ENCODE measurements at places on chromosomes 7 and 10. TPM values are rescaled to one million over a fixed set of nuclear protein-coding genes. Genes with fewer than 3 reads are reported as not detected.

The LGI1 gene
- total RNA-seq = 0.08 TPM

The UPK3BL2 gene
- not detected for total RNA-seq

- DNase-seq = no peak
These were observed 127.7 kb downstream of the JAZF1 start for GRCh38 chr7:28052933-28053332.

The NUTM2E gene
- total RNA-seq = not detected

DNA sequence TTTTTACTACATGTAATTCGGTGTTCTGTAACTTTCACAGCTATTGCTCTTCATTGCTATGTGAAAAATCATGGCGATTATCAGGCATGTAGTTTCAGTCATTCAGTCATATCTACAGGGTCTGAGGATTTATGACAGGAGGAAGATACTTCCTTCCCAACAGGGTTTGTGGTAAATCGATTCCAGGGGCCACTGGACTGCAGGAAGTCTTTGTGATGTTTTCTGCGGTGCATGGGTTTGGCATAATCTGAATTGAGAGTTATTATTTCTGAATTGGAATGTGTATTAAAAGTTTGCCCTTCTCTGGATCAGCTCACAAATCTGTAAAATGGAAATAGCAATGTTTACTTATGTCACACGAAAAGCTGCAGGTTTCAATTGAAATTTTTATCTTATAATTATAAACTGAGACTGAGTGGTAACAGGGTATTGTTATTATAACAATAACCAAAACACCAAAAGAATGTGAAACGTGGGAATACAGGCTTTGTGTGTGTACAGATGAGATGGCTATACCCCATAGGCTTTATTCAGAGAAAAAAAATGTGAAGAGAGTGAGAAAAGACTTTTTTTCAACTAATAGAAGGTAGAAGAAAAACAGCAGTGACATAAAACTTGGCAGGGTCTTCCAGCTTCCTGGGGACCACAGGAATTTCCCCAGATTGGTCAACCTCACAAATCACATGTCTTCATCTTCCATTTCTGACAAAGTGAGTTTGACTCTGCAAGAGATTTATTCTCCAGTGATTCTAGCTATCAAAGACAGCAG is 307.7 kb upstream of the NFE2L3 start:
- no peak for DNase-seq

- DNase-seq = no peak
These were observed 570.8 kb upstream of the MGMT start for GRCh38 chr10:128896116-128896795.

DNA sequence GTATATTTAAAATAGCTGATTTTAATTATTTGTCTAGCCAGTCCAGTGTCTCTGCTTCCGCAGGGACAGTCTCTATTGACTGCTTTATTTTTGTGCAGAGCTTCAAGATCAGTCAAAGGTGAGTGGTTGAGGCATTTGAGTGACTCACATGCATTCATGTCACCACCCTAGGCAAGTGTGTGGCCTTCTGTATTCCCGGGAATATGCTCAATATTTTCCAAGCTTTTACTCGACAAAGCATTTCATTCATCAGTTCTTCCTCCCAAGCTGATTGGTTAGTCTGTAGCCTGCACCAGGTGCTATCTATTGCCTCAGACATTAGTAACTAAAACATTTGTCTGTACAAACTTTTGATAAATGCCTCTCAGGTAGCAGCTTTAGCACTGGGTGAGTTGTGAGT is 471.5 kb upstream of the NRG3 start:
- no peak for DNase-seq

DNA sequence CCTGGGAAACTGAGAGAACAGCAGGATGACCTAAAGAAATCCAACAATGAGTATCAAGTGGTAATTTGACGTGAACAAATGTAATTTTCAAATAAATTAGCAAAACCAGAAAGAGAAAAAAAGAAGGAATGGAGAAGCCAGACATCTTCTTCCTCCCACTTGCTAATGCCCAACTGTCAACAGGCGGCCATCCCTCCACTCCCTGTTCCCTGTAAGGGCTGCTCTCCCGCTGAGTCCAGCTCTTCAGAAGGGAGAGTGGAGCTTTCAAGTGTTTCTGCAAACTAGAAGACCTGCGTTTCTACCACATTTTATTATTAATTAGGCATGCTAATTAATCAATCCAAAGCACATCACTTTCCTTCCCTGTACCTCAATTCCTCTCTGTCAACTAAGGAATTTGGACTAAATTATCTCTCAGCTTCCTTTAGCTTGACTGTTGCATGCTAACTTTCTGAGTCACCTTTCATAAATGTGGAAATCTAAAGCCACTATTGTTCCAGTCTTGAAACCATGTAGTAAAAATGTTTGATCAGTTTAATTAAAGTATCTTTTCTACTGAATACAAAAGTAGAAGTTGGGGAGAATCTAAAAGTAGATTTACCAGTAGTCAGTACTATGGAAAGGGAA is 48.4 kb upstream of the CUL1 start:
- DNase-seq = no peak

DNA sequence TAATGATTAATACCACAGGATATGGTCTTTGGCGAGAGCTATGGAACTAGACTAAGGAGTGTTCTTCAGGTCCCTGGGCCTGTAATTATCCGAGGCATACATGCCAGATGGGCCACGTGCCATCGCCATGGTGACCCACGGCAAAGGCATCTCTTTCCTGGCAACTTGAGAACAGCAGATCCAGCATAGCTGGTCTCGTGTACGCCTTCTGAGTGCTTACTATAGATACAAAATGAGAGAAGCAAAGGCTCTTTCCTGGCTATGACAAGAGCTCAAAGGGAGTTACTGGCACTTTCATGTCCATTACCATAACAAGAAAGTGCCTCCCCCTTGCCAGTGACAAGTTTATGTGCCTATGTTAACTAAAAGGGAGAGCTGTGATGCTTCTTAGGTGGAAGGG is 26.0 kb upstream of the GLI3 start:
- peak; percentile 94 for DNase-seq

The NOS3 gene
- 0.29 TPM for total RNA-seq

The LEP gene
- not detected for total RNA-seq

DNA sequence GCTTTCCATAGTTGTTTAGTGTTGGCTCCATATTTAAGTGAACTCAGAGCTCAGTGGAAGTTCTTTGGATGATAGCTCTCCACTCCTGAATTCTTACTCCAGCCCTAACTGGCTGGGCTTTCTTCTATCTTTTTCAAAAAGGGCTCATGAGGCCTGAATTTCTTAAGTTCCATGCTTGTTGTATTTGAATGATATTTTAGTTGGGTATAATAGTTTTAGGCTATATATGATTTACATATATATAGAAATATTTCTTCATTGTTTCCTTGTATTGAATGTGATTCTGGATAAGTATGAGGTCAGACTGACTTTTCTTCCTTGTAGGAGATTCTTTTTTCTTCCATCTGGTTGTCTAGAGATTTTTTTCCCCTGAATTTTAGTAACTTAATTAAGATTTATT is 843.5 kb downstream of the LRMDA start:
- no peak for DNase-seq

GRCh38 chr10:130220251-130221185 is 84.3 kb downstream of the GLRX3 start:
- no peak for DNase-seq

DNA sequence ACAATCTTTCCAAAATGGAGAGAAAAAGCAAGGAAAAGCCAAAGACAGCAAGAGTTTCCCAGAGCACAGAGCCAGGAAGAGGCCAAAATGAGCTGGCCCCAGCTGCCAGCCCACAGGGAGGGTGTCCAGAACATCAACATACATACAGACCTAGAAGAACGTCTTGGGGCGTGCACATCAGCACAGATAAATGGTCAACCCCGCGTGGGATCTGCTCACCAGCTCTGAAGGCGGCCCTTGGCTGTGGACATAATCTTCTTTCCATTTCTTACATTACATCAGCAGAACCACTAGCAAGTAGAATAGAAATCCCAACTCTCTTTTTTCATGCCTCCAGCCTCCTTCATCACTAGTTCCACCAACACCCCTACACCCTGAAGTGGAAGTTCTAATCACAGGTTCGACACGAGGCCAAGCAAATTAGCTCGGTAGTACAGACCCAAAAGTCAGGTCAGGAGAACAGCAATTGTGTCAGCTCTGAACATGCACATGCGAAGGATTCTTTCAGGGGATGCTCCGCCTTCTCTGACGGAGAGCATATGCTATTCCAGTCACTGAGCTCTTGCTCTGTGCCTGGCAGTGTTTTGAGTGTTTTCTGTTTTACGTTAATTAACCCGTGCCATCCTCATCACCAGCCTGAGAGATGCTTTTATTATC is 16.4 kb downstream of the SH3PXD2A start:
- DNase-seq = no peak

The LRRC4 gene
- total RNA-seq = not detected

DNA sequence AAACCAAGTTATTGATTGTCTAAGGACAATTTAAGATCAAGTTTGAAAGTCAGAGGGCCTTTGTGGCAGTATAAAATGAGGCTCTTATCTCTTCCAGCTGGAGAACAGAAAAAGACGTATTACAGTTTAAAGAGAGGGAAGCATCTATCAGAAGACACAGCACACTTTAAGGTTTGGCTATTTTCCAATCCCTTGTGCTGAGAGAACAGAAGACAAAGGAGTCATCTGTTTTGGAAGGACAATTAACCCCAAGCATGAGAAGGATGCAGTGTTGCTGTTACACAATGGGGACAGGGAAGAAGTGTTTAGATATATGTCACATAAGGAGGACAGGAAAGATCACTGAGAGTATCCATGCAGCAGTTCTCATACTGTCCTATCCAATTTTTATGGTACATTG is 1224.2 kb upstream of the SORCS1 start:
- no peak for DNase-seq

- no peak for DNase-seq
These were observed 179.4 kb downstream of the GATA3 start for GRCh38 chr10:8233832-8234259.

DNA sequence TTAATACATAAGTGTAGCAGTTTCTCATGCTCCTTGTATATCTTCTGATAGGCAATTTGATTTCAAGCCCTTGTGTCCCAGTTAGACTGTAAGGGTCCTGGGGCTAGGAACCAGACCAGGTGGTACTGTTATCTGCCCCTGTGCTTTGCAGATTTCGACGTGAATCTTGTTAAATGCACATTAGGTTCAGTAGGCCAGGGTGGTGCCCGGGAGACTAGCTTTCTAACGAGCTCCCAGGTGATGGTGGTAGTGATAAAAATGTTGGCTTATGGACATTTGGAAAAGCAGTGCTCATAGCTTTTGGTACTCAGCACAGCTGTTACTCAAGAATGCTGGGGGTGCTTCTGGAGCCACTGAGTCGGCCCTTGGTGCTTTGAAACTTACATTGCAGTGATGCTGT is 64.2 kb downstream of the PRPF18 start:
- DNase-seq = no peak

DNA sequence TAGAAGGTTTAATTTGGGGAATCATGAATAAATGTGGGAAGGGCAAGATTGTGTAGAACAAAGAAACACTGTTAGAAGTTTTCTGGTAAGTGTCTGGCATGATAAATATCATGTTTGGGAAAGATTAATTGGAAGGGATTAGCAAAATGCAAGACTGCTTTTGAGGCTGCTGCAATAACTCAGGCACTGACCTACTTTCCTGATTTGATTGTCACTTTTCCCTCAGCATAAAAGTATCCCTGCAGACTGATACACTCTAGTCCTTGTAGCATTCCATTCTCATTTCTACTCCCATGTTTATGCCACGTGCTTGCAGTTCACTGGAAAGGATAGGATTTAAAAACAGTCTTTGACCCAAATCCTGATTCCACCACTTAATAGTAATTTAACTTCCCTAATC is 303.3 kb upstream of the SEMA3A start:
- no peak for DNase-seq

The NANOS1 gene
- 4.7 TPM for total RNA-seq

The SGMS1 gene
- total RNA-seq = 8.2 TPM

- no peak for DNase-seq
These were observed 13.8 kb upstream of the CYREN start for GRCh38 chr7:135184254-135184841.

DNA sequence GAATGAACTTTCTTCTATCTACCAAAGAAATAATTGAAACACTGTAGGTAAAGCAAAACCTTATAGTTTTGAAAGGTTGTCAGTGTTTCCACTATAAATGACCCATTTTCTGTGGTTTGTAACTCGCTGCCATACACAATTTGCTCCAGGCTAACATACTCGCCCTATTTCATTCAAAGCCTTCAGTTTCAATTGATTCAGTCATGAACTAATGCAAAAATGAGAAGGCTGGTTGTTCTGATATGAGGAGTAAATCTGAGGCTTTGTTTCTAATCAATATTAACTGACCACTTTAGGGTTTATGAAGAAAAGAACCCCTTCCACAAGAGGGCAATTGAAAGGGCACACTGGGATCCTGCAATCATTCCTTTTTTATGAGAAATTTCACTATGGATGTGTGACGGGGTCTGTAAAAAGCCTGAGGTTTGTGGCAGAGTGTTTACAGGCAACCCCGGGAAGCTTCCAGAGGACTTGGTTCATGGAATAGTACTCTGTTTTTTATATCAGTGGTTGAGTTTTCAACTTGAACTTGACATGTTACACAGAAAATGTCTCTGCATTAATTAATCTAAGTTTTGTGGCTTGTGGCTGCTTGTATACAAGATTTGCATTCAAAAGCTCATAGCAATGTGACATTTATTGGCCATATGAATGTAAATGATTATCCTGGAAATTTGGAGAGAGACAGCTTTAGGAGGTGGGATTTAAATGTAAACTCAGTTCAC is 133.2 kb downstream of the NRP1 start:
- DNase-seq = no peak
